ENCODE measurements at places on chromosomes 6 and 20.

DNA sequence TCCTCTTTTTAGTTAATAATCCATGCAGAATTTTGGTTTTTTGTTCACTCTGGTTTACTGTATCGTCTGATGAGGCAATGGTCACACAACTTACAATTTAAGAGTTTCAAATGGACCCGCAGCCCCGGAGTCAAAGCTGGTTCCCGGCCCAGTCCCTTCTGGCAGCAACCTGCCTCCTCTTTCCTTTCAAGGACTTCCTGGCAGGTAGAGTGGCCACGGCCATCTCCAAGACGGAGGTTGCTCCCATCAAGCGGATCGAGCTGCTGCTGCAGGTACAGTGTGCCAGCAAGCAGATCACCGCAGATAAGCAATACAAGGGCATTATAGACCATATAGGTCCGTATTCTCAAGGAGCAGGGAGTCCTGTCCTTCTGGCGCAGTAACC is 218.2 kb downstream of the GJA1 start:
- DNase-seq, result no peak

DNA sequence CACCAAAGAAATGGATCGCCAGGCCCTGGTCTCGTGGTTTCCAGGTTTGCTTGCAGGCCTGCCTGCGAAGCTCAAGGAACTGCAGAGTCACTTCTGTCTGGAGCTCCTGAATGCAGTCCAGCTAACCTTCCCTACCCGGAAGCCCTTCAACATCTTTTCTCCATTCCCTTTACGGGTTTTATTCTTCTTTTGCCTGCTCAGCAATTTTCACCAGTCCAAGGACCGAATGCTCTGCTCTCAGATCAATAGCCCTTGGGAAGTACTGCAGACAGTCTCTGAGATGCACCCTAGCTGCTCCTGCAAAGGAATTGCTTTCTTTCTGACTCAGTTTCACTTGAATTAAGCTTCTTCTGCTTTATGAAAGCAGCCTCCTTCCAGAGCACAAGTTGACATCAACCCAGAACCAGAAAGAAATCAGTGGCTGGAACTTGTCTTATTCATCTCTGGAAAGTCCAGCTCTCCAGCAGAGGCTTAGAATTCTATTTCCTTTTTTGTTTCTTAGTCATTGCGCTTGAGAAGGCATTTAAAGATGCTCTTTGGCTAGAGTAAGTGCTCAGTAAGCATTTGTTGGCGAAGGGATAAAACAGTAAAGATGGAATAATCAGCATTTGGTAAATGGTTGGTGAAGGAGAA is 18.7 kb upstream of the YWHAB start:
- DNase-seq, result no peak

DNA sequence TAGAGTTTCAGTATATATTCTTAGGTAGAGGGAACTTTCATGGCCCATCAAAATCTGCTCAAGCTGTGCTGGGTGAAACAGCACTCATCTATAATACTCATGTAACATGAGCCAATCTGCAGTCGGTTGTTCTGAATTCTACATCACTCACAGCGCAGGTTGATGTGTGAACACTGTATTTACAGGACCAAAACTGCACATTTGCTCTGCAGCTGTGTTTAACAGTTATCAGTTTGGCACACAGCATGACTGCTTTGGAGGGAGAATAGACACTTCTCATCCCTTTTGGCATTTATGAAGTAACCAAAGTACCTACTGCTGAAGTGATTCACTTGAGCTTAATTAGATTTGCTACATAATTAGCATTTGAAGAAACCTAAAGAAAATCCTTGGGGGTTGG is 225.1 kb downstream of the BCKDHB start:
- no peak for DNase-seq

DNA sequence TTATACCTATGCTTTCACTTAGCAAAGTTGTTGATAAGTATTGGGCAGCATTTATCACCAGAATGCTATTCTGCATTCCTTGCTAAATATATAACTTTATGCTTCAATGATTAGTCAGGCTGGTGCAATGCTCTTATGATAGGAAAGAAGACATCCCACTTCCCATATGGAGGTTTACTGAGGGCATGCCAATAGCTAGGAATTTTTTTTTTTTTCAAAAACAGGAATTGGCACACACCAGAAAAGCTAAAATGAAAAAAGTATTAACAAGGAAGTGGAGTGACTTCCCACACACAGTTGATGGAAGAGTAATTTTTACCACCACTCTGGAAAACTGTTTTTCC is 90.8 kb downstream of the FRK start:
- DNase-seq, result no peak

- DNase-seq, result no peak
Measured at GRCh38 chr6:14452567-14453527, 335.3 kb downstream of the CD83 start.

- DNase-seq, result no peak
Measured at GRCh38 chr6:156917213-156917612, 140.0 kb downstream of the ARID1B start.

All from RPMI8226 (cell line).